ENCODE measurements at places on chromosomes 12 and 14.

GRCh38 chr14:76729953-76730505 is 31.2 kb upstream of the VASH1 start:
- DNase-seq = no peak

DNA sequence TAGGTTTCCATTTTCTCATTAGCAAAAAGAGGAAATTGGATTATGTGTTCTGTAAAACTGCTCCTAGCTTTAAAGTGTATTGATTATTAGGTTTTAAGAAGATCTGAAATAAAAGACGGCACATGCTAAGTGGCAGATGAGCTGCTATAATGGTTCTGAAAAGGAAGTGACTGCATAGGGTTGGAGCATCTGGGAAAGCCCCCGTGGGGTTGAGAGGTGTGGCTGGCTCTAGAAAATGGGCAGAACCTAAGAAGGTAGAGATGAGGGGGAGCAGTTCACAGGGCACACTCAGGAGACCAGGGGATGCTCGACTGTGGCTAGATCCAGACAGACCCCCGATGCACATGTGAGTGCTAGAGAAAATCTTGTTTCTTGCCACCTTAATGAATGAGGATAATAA is 1.9 kb downstream of the IFNG-AS1 start:
- DNase-seq = peak; percentile 1

GRCh38 chr14:35390577-35391387 is 13.8 kb downstream of the NFKBIA start:
- peak; percentile 79 for DNase-seq

GRCh38 chr14:62015945-62016344 is 253.7 kb downstream of the SNAPC1 start:
- DNase-seq = no peak

GRCh38 chr14:71514941-71515919 is 417.0 kb upstream of the RGS6 start:
- DNase-seq = no peak

GRCh38 chr14:23631702-23632460 is 4.3 kb upstream of the DHRS2 start:
- peak; percentile 83 for DNase-seq

- no peak for DNase-seq
Observed at GRCh38 chr12:13023811-13024530, 20.2 kb upstream of the FAM234B start.

All from NCI-H82 (cell line).